Naive thymus-derived CD4-positive, alpha-beta T cell (primary cell): ENCODE measurements at places on chromosomes 2 and 18. TPM values are rescaled to one million over a fixed set of nuclear protein-coding genes. Genes with fewer than 3 reads are reported as not detected.

Gene GYPC
- 249 TPM for polyA plus RNA-seq

Gene MC5R
- polyA plus RNA-seq: not detected

Gene SCN9A
- 0.12 TPM for polyA plus RNA-seq

Gene PLB1
- polyA plus RNA-seq: 0.47 TPM

Gene PLGLB2
- 0.37 TPM for polyA plus RNA-seq

Gene REEP1
- polyA plus RNA-seq: 0.05 TPM

Gene UGT1A6
- polyA plus RNA-seq: not detected

Gene ELOA2
- polyA plus RNA-seq: not detected

Gene ADGRF3
- 0.47 TPM for polyA plus RNA-seq

Gene TXNDC2
- polyA plus RNA-seq: not detected

Gene LRRFIP1
- 82.2 TPM for polyA plus RNA-seq

Gene ABI2
- polyA plus RNA-seq: 18.7 TPM

Gene PAX8
- polyA plus RNA-seq: 0.09 TPM

Gene SPC25
- polyA plus RNA-seq: not detected

GRCh38 chr2:774436-774835 lies 97.2 kb upstream of the TMEM18 start:
- no peak overlapping the region for H3K27ac ChIP-seq
- H3K36me3 ChIP-seq: no peaks in the 10 kb centered on the region
- no peaks in the 10 kb centered on the region for H3K4me1 ChIP-seq
- DNase-seq: no peak

GRCh38 chr2:19845323-19845920 lies 56.4 kb downstream of the TTC32 start:
- DNase-seq: no peak
- H3K27me3 ChIP-seq: no peaks in the 10 kb centered on the region
- H3K4me3 ChIP-seq: no peak overlapping the region
- H3K36me3 ChIP-seq: no peaks in the 10 kb centered on the region
- no peaks in the 10 kb centered on the region for H3K4me1 ChIP-seq
- H3K27ac ChIP-seq: no peak overlapping the region

GRCh38 chr2:45567288-45567963 lies 43.6 kb downstream of the SRBD1 start:
- H3K27me3 ChIP-seq: no peaks in the 10 kb centered on the region
- no peak for DNase-seq
- H3K27ac ChIP-seq: peak overlapping the region; percentile 76

GRCh38 chr2:64745562-64745961 lies 91.8 kb upstream of the SERTAD2 start:
- DNase-seq: no peak
- no peak overlapping the region for H3K27ac ChIP-seq
- H3K27me3 ChIP-seq: no peaks in the 10 kb centered on the region
- H3K4me1 ChIP-seq: peaks cover 13% of the 10 kb centered on the region

DNA sequence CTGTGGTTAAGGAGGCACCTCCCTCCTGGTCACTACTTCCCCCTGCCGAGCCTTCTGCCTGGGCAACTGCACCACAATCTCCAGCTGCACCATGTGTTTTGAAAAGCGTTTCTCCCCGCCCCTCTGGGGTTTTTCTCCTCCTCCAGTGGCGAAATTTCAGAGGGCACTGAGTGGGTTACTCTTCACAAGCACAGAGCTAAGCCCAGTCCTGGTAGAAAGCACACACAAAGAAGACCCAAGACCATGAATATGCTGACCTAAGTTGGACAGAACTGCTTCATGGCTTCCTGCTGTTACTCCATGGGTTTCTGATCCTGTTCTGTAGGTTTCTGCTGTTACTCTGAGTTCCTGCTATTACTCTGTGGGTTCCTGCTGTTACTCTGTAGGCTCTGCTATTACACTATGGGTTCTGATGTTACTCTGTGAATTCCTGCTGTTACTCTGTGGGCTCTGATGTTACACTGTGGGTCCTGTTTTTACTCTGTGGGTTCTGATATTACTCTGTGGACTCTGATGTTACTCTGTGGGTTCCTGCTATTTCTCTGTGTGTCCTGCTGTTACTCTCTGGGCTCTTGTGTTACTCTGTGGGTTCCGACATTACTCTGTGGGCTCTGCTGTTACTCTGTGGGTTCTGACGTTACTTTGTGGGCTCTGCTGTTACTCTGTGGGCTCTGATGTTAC lies 216.6 kb downstream of the RTP5 start:
- no peak overlapping the region for H3K27ac ChIP-seq
- H3K27me3 ChIP-seq: no peaks in the 10 kb centered on the region
- H3K4me3 ChIP-seq: no peak overlapping the region
- DNase-seq: no peak
- H3K36me3 ChIP-seq: no peaks in the 10 kb centered on the region

DNA sequence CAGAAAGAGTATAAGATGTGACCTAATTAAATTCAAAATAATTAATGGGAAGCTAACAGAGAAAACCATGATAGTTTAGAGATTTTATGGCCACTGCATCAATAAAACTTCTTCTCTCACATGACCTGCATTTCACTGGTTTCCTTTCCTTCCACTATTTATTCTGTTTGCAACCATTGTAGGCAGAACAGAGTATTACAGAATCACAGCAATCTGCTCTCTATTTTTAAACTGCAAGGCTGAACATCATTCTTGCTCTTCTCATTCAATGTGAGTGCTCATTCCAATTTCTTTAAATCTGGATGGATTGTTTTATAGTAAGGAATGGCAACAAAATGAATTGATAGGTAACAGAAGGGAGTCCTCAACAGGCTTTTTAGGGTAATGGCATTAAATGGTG lies 715.5 kb upstream of the RAB6C start:
- H3K27me3 ChIP-seq: no peaks in the 10 kb centered on the region
- no peak for DNase-seq
- no peaks in the 10 kb centered on the region for H3K4me1 ChIP-seq
- H3K4me3 ChIP-seq: no peak overlapping the region
- no peaks in the 10 kb centered on the region for H3K36me3 ChIP-seq

DNA sequence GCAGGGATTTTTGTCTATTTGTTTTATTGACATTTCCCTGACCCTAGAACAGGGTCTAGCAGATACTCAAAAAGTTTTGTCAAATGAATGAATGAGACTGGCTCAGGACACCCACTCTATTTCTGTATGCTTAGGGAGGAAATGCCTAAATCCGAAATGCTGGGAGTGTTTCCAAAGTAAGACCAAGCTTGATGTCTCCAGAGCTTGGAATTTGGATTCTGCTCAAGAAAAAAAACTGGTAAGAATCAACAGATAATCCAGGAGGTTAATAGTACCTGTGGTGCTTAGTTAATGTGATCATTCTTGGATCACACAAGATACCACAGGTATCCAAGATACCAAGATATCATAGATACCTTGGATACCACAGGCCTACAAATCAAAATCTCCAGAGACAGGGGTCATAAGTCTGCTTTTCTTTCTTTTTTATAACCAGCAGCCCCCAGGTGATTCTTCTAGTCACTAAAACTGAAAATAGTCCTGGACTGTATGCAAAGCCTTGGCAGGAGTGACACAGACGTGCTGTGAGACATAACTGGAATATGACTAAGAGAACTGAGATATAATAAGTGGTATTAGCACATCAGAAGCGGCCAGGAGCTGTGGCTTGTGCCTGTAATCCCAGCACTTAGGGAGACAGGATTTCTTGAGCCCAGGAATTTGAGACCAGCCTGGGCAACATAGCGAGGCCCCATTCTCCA lies 39.9 kb upstream of the SP3 start:
- H3K4me3 ChIP-seq: no peak overlapping the region
- DNase-seq: no peak
- H3K27ac ChIP-seq: no peak overlapping the region
- H3K4me1 ChIP-seq: no peaks in the 10 kb centered on the region
- H3K27me3 ChIP-seq: no peaks in the 10 kb centered on the region

GRCh38 chr2:175734686-175735085 lies 267.4 kb downstream of the LNPK start:
- H3K4me3 ChIP-seq: no peak overlapping the region
- no peak overlapping the region for H3K27ac ChIP-seq
- DNase-seq: no peak
- H3K4me1 ChIP-seq: no peaks in the 10 kb centered on the region
- no peaks in the 10 kb centered on the region for H3K36me3 ChIP-seq

DNA sequence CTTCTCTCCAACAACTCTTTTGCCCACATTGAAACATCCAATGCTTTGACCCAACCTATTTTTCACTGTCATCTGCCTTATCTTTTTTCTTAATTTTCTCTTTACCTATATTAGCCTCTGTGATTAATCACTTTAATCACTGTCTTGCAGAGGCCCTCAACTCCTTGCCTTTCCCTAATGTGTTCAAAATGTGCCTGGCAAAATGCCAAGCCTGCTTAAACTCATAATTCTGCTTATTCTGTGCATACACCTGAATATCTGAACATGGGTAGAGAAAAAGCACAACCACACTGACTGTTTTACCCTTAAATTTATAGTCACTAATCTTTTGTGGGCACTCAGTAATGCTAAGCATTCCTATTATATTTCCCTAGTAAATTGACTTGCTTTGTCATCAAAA lies 63.0 kb upstream of the GALNT13 start:
- H3K36me3 ChIP-seq: no peaks in the 10 kb centered on the region
- H3K4me3 ChIP-seq: no peak overlapping the region
- DNase-seq: no peak
- no peaks in the 10 kb centered on the region for H3K4me1 ChIP-seq
- H3K27ac ChIP-seq: no peak overlapping the region
- no peaks in the 10 kb centered on the region for H3K27me3 ChIP-seq

DNA sequence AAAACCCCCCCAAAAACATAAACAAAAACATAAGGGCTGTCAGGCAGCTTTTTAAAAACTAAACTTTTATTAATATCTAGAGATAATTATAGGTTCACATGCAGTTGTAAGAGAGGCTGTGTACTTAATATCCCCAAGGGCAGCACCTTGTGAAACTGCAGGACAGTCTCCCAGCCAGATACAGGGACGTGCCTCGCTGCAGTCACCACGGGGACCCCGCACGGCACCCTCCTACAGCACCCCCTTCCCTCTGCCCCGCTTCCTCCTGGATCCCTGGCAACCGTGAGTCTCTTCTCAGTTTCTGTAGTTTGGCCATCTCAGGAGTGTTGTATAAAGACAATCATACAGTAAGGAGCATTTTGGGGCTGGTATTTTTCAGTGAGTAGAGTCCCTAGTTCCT lies 6.8 kb upstream of the COLEC11 start:
- no peaks in the 10 kb centered on the region for H3K27me3 ChIP-seq
- peaks cover 10% of the 10 kb centered on the region for H3K36me3 ChIP-seq
- no peak overlapping the region for H3K4me3 ChIP-seq
- no peak for DNase-seq

GRCh38 chr2:231634412-231634811 lies 41.7 kb downstream of the TEX44 start:
- H3K4me1 ChIP-seq: no peaks in the 10 kb centered on the region
- no peak overlapping the region for H3K27ac ChIP-seq
- H3K27me3 ChIP-seq: no peaks in the 10 kb centered on the region
- H3K36me3 ChIP-seq: no peaks in the 10 kb centered on the region

GRCh38 chr18:61988100-61988499 lies 95.3 kb upstream of the RNF152 start:
- H3K36me3 ChIP-seq: no peaks in the 10 kb centered on the region
- no peak overlapping the region for H3K4me3 ChIP-seq
- H3K27me3 ChIP-seq: no peaks in the 10 kb centered on the region
- no peak for DNase-seq

GRCh38 chr2:63225964-63226686 lies 175.5 kb downstream of the OTX1 start:
- H3K4me3 ChIP-seq: no peak overlapping the region
- H3K4me1 ChIP-seq: no peaks in the 10 kb centered on the region
- no peak for DNase-seq
- no peaks in the 10 kb centered on the region for H3K36me3 ChIP-seq
- H3K27ac ChIP-seq: no peak overlapping the region

GRCh38 chr18:35672897-35673296 lies 91.4 kb downstream of the GALNT1 start:
- H3K36me3 ChIP-seq: no peaks in the 10 kb centered on the region
- DNase-seq: no peak
- no peaks in the 10 kb centered on the region for H3K27me3 ChIP-seq
- no peaks in the 10 kb centered on the region for H3K4me1 ChIP-seq

DNA sequence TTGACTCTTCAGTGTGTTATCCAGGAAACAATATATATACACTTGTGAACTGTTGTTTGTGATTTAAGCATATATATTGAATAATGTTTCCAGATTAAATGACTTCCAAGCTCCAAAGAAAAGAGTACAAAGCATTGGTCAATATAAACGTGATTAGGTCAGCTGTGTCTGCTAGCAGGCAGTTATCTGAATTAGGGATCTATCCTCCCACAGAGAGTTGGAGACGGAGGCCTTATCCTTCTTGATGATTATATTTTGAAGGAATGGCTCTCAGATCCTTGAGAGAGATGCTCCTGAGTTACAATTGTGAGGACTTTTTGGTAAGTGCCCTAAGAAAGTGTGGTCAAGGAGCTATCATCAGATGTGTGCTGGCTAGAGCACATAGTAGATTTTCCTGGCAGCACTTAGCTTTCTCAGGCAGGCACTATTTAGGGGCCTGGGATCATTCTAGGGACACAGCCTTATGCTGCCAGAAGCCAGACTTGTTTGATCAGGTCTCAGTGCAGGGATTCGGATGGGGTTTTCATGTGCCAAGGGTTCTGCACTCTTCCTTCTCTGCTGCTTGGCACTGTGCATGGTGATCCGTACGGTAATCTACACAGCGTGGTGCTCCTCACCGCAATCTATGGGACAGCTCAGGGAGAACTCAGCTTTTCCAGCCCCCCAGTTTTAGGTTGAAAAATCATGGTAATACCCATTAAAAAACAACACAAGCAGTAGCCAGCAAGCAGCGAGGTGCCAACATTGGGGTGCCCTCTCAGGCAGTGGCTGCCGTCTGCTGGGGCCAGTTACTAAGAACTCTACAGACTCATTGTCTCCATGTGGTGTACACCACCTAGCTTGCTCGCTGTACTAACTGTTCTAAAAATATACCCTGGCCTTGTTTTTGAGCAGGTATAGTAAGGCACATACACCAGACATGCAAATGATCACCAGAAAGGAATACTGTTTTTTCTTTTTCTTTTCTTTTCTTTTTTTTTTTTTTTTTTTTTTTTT lies 8.0 kb upstream of the ZDBF2 start:
- no peaks in the 10 kb centered on the region for H3K27me3 ChIP-seq
- H3K4me3 ChIP-seq: no peak overlapping the region
- DNase-seq: no peak
- H3K4me1 ChIP-seq: no peaks in the 10 kb centered on the region
- no peak overlapping the region for H3K27ac ChIP-seq

DNA sequence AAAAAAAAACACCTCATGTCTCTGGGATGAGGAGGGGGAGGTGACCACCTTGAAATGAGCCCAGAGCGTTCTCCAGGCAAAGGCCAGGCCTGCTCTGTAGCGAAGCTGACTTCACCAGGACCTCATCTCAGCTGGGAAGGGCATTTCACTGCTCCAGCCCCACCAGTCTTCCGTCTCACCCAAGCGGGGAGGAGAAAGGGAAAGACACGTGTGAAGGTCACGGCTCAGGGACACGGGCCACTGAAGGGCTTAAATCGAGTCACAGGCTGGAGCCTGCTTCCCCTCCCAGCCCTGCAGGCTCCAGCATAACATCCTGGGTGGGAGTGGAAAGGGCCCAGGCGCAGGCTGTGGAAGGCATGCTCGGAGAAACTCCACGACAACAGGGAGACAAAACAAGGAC lies 18.1 kb downstream of the THAP4 start:
- no peaks in the 10 kb centered on the region for H3K27me3 ChIP-seq
- H3K4me1 ChIP-seq: peaks cover 13% of the 10 kb centered on the region
- no peak overlapping the region for H3K27ac ChIP-seq

GRCh38 chr2:80489717-80490116 lies 185.2 kb upstream of the LRRTM1 start:
- H3K4me3 ChIP-seq: no peak overlapping the region
- H3K36me3 ChIP-seq: no peaks in the 10 kb centered on the region
- H3K4me1 ChIP-seq: no peaks in the 10 kb centered on the region
- DNase-seq: no peak
- H3K27me3 ChIP-seq: no peaks in the 10 kb centered on the region
- no peak overlapping the region for H3K27ac ChIP-seq
